ENCODE measurements at places on chromosomes 3 and 15. TPM values are rescaled to one million over a fixed set of nuclear protein-coding genes. Genes with fewer than 3 reads are reported as not detected.

DNA sequence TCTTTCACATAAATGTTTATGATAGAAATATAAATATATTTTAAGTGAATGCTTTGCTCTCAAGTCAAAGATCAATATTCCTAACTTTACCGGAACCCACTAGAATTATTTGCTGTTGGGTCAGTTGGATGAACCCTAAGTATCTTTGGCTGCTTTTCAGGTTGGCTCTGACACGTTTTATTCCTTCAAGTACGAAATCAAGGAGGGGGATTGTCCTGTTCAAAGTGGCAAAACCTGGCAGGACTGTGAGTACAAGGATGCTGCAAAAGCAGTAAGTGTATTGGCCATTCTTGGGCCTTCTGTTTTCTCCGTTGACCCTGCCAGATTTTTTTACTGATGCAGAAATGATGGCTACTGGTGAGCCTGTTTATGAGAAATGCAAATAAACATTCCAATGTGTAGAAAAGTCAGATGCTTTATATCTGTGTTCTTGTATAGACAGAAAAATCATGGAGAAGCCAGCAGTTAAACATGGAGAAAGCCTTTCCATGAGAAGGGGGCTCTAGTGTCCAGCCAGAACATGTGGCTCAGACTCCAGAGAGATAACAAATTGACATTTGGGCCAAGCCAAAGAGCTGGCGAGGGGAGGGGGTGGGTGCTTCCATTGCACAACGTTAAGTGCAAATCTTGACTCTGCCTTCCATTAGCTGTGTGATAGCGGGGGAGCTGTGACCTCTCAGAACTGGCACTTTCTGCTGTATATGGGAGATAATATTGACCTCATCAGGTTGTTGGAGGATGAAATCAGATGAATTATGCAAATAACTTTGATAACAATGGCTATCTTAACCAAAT lies 3.0 kb downstream of the KNG1 start:
- no peak for DNase-seq

- DNase-seq, result no peak
Observed at GRCh38 chr15:59205839-59206622, 612 bp upstream of the LDHAL6B start.

ABHD10 gene
- total RNA-seq, result 12.2 TPM

DNA sequence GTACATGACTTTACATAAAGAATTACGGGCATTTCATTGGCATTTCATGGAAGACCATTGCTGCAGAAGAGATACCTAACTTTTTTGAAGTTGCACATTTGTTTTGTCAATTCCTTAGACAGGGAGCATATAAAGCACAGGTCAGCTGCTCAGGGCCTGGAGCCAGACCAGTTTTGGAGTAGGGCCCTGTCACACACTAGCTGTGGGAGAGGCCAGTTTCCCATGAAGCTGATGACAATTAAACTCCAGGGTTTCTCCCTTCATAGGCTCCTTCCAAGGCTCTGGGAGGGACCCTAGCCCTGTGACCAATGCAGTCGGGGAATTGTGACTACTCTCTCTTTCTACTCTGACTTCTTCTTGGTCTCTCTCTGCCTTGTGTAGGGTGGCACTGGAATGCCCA lies 107.3 kb upstream of the SELENOK start:
- no peak for DNase-seq

- peak; percentile 45 for DNase-seq
Observed at GRCh38 chr3:38354588-38355330, 8.2 kb downstream of the XYLB start.

DNA sequence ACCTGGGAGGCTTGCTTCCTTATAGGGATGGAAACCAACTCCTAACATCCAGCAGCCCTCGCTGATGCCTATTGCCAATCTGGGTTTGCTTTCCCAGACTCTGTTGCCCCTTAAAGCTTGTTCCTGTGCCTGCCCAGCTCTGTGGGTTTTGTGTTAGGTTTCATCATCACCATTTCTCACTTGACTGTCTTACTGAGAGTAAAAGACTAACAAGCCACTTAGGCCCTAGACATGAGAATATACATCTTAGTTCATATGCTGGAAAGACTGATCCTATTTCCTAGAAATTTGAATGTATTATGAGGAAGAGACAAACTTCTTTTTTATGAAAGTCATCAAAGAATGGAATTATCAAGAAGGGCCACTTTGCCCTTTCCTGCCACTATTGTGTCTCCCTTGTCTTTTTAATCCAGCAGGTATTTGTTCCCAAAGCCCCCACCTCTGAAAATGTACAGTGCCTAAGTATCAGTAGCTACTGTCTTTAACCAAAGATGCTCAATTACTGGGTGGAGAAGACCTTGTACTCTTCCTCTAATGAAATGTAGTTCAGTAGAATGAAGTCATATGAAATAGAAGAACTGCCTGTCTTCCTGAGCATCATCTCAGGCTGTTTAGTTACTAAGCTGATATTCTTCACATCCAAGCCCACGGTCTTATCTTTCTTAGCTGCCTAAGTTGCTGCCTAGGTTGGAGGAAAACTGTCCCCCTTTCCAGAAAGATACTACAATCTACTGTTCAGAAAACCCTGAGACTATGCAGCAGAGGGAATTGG lies 59.8 kb upstream of the ZPLD1 start:
- no peak for DNase-seq

SENP7 gene
- 24.0 TPM for total RNA-seq

DNA sequence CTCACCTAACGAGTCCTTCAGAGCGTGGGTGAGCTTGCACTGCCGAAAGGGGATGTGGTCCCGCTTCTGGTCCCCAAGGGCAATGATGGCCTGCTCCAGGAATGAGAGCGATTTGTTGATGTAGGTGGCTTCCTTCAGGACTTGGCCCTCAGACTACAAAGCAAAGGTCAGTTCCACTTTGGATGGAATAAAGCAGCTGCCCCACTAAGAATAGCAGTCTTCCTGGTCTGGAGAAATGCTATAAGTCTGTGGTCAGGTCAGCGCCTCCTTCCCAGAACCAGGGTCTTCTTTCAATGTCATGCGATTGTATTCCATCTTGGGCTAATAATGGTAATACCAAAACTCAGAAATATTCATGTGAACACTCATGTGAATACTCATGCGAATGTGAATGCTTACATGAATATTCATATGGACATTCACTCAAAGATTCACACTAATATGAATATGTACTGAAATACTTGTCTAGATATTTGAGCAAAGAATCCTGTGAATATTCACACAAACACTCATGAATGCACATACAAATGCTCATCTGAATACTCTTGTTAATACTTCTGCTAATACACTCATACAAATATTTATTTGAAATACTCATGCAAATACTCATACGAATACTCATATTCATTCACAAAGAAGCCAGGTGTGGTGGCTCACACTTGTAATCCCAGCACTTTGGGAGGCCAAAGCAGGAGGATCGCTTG lies 16.7 kb downstream of the KIF9 start:
- no peak for DNase-seq

DNA sequence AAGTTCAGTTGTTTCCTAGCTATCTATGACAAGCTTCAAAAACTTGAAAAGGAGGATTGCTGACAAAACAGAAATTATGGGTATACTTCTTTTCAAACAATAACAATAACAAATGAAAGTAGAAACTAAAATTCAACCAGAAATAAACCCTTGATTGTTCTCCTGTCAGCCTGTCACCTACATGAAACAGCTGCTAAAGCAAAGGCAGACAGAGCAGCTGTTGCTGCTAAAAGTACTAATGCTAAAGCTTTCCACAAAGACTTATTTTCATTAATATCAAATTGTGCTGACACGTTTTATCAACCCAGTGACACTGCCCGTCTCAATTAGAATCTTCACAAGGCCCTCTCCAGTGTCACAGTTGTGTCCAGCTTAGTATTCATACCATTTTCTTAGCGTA lies 533.2 kb upstream of the GBE1 start:
- no peak for DNase-seq

DNA sequence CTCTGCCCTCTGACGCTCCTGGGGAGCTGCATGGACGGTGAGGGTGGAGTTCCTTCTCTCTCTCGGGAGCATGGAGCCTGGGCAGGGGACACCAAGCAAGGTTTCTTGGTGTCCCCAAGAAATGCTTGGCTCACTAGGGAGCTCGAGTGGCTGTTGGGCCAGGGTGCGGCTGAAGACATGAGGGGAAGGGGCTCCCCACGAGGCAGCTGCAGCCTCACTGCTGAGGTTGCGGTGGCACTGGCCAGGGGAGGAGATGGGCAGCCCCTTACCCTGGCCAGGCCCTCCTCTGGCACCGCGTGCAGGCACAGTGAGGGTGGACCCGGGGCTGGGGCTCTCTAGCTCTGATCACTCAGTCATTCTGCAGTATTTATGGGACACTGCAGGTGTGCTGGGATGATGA lies 43.5 kb upstream of the SLC41A3 start:
- no peak for DNase-seq

DNA sequence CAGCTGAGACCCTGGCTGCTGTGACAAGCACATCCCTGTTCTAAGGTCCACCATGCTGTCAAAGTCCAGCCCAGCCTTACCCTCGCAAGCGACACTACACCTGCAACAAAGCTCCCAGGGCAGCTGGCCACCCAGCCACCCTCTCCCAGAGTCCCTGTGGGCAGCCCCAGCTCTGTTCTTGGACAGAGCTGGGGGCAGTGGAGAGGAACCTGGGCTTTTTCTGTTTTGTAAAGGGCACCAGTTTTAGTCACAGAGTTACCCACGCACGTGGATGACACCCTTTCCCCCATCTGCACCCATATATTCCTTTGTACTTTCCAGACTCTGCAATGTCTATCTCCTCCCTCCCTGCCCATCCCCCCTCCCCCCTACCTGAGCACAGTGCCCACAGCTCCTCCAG lies 38.9 kb downstream of the ACAN start:
- DNase-seq, result no peak

ATP13A5 gene
- total RNA-seq, result not detected

- no peak for DNase-seq
Observed at GRCh38 chr3:18477620-18478019, 52.5 kb upstream of the SATB1 start.

DNA sequence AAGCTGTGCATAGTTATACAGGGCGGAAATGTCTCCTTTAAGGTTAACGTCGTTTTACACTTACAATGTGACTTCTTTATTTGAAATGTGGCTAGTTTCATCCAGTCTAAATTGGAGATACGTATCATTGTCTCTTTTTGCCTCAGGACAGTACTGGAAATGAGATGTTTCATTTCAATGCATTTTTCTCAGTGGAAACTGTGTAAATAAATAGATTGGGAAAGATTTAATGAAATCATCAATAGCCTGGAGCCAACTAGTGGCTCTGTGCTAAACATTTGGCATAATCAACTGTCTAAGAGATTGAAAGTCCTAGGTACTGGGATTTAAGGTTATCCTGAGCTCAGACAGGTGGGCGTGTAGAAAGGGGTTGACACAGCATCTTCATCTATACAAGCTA lies 691.5 kb upstream of the CCDC54 start:
- no peak for DNase-seq

DNA sequence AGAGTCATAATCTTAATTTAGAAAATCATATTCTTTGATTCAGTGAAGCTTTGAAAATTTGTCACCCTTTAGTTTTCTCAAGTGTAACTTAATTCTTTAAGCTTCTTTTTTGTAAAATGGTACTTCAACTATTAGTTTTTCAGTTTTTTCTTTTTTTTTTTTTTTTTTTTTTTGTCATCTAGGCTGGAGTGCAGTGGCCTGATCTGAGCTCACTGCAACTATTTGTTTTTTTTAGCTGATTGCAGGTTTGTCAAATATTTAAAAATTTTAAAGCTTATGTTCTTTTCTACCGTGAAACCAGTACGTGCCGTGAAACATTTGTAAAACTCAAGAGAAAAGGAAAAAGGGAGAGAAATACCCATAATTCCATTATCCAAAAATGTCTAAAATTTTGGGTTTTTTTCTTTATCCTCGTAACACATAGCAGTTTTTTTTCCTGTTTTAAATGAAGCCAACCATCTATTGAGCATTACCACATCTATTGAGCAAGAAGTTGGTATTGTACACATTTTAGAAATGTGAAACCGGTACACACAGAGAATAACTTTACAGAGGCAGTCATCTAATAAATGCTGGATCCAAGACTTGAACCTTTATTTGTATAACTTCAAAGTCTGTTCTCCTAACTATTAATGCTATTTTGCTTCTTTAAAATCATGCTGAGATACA lies 25.7 kb downstream of the ECT2 start:
- DNase-seq, result no peak

- no peak for DNase-seq
Observed at GRCh38 chr3:40978442-40978841, 220.9 kb upstream of the CTNNB1 start.

DNA sequence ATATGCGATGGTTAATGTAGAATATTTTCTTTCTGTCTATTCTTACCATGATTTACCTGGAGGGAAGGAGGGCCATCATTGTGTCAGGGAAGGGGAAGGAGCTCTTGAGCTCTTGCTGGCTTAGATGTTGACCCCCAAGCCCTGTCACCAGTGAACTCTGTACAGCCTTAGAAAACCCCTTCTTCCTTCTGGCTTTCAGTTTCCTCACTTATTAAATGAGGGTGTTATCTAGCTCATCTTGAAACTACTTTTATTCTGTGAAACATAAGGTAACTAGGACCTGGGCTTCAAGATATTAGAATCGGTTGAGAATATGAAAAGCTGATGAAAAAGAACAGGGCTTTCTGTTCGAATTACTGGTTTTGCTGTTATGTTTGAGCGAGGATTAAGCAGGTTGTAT lies 25.1 kb upstream of the UTS2B start:
- DNase-seq, result no peak

SH3GL3 gene
- 2.1 TPM for total RNA-seq

- DNase-seq, result peak; percentile 96
Observed at GRCh38 chr3:158773845-158774830, 27.7 kb upstream of the MFSD1 start.
